ENCODE measurements at places on chromosomes 2 and 18.
A peak's percentile ranks its signal among the peaks of the same experiment; 100 is the strongest.

GRCh38 chr18:75654851-75655751 lies 227.6 kb upstream of the SMIM21 start:
- DNase-seq: no peak

- DNase-seq: no peak
Measured at GRCh38 chr18:48662011-48662661, 123.3 kb downstream of the CTIF start.

GRCh38 chr2:33104052-33104623 lies 157.4 kb downstream of the LTBP1 start:
- DNase-seq: no peak

DNA sequence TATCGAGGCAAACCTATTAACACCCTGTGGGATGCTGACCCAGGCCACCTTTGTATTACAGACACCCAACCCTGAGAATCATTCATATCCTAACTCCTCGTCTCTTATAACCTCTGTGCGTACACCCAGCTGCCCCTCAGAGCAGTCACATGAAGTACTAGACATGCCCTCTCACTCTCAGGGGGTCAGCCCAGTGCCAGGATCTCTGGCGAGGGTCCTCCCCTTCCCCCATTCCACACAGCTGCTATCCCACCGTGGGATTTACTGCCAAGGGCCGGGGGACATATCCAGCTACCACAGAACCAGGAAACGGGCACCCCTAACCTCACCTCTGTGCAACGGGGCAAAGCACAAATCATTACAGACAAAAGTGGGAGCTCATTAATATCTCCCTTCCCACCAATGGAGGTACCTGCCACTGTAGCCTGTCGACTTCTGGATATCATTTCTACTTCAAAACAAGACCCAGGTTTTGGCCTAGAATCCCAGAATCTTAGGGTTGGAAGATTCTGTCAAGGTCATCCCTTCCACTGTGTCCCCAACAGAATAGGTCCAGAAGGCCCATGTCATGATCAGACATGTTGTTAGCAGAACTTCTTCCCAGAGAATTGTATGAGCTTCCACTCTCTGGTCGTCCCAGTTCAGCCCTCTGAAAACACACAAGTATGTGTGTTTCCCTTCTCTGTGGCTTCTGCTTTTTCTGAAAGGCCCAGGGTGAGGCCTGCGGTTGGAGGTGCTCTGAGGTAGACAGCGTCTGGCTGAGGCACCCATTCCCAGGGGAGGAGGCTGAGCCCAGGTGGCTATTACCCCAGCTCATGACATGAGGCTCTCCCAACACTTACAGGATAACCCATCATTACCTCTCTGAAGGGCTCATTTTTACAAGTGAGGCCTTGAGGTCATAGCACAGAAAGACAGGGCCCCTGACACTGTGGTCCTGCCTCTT lies 1.7 kb downstream of the TMBIM1 start:
- no peak for DNase-seq

- no peak for DNase-seq
Measured at GRCh38 chr2:218755567-218756404, 26.2 kb upstream of the CYP27A1 start.

- DNase-seq: no peak
Measured at GRCh38 chr2:76812156-76812555, 710.0 kb downstream of the LRRTM4 start.

DNA sequence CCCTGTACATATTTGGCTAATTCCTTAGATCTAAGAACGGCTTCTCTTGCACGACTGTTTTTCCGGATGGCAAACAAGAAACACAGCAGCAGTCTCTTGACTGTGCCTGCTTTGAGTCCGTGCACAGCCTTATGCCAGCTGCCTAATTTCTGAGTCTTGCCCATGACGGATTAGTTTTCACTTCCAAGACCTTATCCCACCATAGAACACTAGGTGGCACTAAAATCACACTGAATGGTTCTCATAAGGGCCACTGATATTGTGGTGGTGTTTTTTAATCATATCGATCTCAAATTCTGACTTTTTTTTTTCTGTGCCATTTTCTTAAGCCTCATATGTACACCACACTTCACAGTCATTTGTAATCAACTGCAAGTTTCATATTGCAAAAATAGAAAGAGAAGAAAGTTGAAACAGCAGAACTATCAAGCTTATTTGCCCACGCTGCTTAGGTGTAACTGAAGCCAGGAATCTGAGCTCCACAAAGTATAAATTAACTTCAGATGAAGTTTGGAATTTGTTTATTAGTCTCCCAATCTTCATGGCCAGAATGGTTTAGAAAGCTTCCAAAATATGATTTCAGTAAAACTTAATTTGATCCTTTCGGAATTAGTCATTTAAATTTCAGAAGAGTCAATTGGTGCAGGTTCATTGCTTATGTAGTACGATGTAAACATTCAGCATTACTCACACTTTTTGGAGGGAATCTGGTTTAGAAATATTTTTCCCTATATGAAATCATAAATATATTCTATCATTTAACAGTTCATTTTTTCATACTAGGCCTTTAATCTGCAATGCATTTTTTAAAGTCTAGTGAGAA lies 45.5 kb upstream of the SCN7A start:
- DNase-seq: peak; percentile 33

- no peak for DNase-seq
Measured at GRCh38 chr2:43714164-43714563, 37.9 kb upstream of the C1GALT1C1L start.

Measured in WERI-Rb-1 (cell line).